Epithelial cell of prostate (primary cell): ENCODE measurements at places on chromosomes 1 and 21.

GRCh38 chr21:42002421-42002958 lies 7.7 kb downstream of the ZBTB21 start:
- DNase-seq, result peak; percentile 31

DNA sequence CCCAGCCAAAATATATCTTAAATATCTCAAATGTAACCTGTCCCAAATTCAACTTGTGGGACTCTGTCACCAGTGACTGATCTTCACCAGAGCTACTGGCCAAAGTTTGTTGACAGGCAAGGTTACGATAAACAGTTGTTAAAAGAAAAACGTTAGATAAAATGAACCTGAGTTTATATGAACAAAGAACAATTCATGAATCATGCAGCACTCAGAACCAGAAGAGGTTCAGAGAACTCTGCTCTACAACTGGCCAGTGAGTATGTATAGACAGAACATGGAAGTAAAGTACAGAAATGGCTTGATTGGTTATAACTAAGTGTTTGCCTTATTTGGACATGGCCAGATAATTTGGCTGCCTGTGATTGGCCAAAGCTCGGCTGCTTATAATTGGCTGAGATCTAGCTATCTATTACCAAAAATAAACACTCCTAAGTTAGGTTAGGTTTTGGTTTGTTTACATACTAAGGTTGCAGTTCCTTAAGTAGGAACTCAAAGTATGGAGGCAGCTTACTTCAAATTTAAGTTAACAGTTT lies 25.5 kb downstream of the BTBD8 start:
- no peak for DNase-seq

DNA sequence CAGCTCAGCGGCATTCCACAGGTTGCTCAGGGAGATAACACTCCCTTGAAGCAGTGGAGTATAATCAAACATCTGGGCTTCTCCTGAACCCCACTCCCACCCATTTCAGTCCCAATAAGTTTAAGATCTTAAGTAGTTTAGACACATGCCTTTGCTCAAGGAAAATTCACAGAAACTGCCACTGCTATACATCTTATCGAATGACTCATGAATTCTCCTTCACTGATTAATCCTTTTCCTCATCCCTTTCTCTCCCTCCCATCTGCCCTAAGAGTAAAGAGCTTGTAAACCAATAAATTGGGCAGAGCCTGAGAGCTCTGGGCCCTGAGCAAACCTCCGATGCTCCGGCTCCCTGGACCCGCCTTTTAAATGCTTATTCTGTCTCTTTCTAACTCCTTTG lies 10.2 kb downstream of the VN1R5 start:
- DNase-seq, result peak; percentile 5

GRCh38 chr21:18089786-18090185 lies 154.8 kb upstream of the CHODL start:
- no peak for DNase-seq

DNA sequence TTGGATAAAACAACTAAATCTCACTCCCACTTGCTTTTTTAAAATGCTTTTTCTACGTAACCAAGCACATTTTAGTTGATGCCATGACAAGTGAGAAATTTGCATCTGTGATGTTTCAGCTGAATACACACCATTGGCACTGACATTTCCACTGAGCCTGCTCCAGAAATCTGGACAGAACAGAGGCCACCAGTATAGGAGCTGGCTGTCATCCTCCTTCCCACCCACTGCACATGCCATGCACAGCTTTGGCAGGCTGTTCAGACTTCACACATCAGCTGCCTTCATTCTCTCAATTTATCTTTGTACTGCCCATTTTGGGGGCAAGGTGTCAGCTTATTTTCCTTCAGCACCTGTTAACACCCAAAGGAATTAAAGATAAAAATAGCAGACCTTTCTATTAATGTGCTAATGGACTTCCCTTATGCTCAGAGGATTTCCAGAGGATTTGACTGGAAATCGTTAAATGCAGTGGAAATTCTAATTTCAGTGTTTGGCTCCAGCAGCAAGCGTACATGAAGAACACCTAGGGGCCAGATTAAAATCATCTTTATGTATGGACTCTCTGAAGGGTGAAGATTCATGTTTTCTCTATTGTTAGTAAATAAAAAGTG lies 12.9 kb upstream of the PODN start:
- no peak for DNase-seq

DNA sequence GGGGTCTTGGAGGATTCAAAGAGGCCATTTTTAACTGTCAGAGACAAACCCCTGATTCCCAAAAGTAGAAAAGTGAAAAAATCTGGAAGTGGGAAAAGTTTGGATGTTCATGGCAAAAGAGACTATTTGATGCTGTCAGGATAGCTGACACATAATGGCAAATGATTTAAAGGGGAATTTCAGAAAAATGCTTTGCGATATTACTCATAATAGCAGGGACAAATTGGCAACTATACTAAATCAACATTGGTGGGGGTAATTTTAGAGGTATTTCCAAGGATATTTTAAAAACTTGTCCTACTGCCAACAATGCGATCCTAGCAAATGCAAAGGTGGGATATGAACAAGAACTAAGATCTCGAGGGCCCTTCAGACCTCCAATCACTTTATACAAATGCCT lies 5.3 kb upstream of the GSTM4 start:
- no peak for DNase-seq

- DNase-seq, result peak; percentile 68
These were observed 66.2 kb downstream of the RGL1 start for GRCh38 chr1:183871142-183871541.

GRCh38 chr1:200334661-200335256 lies 75.1 kb downstream of the ZNF281 start:
- DNase-seq, result no peak

DNA sequence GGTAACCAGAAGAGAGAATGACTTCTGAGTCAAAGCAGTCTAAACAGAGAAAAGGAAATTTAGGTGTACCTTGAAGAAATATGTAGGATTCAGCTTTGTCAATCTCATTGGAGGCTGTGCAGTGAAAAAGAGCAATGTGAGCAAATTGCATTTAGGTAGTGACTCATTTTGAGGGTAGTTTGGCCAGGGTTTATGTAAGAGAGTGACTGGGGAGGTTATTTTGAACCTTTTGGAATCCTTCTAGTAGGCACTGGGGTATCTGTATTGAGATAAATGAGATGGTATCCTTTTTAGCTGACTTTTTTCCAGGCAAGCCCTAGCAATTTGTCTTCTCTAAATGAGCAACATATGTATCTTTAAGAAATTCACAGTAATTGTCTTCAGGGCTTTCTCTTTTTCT lies 95.9 kb downstream of the DISP1 start:
- no peak for DNase-seq

DNA sequence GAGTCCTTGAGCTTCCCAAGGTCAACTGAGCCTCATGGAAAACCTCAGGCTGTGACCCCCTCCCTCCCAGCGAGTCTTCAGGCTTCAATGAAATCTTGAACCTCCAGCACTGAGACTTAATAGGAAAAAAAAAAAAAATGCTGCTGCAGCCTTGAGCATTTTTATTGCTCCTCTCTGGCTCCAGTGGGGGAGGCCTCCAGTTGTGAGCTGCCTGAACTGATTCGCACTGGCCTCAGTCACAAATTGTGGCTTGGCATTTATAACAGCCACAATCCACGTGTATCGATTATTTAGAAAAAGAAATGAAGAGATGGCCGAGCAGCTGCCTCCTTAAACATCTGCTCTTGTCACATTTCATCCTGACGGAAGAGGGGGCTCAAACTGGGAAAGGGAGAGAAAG lies 173.0 kb downstream of the PRDM2 start:
- no peak for DNase-seq

- DNase-seq, result no peak
These were observed 59.3 kb upstream of the PTGS2 start for GRCh38 chr1:186739515-186739914.

DNA sequence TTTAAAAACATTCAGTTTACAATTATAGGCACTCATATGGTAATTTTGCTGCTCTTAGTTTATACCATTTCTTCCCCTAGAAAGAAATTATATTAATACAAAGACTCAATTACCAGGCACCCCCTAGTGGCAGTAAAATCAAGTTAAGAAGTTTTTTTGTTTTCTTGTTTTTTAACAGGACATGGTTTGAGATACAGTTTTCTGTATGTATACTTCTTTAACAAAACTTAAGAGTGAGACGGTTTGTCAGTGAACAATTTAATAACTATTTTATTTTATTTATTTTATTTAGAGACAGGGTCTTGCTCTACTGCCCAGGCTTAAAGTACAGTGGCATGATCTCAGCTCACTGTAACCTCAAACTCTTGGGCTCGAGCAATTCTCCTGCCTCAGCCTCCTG lies 224.6 kb downstream of the FAF1 start:
- DNase-seq, result no peak

DNA sequence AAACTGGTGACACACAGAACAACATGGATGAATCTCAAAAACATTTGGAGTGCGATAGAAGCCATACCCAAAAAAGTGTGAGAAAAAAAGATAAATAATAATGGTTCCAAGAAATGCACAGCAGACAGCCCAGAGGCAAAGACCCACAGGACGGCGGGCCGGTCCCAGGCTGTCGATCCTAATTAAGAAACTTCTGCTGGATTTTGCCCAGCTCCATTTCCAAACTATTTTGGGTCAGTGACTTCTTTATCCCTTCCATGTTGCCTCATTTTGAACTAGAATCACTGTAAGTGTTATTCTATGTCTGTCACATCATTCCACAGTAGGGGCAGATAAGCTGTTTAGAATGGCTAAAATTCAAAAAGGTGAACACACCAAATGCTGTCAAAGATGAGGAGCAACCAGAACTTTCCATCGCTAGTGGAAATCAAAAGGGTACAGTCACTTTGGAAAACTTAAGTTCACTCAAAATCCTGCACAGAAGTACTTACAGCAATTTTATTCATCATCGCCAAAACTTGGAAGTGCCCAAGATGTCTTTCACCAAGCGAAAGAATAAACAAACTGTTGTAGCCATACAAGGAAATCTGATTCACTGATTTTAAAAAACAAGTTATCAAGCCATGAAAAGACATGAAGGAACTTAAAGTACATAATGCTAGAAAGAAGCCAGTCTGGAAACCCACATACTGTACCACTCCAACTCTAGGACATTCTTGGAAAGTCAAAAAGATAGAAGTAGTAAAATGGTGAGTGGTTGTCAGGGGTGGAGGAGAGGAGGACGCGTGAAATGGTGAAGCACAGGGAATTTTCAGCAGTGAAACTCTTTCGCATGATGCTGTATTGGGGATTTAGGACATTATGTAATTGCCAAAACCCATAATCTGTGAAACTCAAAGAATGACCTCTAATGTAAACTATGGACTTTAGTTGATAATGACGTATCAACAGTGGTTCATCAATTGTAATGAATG lies 7.5 kb downstream of the NBPF1 start:
- no peak for DNase-seq

DNA sequence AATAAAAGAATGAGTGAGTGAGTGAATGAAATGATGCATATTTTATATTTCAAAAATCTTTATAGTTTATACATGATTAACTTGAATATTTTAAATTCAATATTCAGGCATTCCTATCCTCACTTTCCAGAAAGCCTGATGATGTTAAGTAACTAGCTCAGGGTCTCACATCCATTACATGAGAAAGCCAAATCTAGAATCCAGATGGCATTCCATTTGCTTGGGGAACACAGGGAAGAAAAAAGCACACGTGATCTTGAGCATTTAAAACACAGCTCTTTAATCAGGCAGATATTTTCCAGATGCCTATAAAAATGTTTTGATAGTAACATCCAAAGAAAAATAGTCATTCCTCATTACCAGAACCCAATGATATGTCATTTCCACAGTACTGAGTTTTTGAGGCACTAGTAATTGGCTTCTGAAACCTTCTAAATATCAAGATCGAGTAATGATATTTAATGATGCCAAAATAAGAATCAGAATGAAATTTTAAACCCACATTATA lies 291.9 kb downstream of the DSCAM start:
- no peak for DNase-seq

GRCh38 chr21:32800056-32800455 lies 28.5 kb upstream of the PAXBP1 start:
- DNase-seq, result no peak

DNA sequence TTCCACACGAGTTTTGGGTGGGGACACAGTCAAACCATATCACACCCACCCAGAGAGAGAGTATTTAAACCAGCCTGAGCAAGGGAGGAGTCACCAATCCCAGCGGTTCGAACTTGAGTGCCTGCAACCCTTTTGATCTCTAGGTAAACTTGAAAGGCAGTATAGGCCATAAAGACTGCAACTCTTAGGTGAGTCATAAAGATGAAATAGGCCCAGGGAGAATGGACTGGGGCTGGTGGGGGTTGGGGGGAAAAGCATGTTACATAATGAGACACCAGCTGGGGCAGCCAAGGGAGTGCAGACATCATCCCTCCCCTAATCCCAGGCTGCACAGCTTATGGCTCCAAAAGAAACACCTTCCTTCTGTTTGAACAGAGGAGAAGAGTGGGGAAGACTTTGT lies 99.8 kb upstream of the LHX8 start:
- no peak for DNase-seq

DNA sequence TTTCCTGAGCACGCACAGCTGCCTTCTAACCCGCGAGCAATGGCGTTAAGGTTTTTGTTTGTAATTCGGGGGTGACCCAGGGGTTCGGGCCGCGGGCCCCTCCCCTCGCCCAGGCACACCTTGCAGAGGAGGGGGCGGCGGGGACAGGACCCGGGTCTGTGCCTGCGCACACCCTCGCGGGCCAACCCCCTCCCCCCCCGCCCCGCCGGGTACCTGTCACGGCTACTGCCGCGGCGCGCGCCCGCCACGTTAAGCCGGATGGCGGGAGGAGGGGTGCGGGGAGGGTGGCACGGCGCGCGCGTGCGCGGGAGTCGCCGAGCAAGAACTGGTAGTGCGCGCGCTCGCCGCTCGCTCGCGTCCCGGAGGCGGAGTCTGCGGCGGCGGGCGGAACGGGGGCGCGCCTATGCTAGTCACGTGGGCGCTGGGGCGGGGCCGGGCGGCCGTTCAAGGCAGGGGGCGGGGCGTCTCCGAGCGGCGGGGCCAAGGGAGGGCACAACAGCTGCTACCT lies at the start of gene TPTE:
Gene TPTE (plus strand): TSS at position 493 of the 508 bp plus-strand sequence. CDS start 17,141 bp downstream, outside the sequence.
- no peak for DNase-seq

- peak; percentile 18 for DNase-seq
These were observed 4.6 kb downstream of the GPSM2 start for GRCh38 chr1:108881369-108881768.

DNA sequence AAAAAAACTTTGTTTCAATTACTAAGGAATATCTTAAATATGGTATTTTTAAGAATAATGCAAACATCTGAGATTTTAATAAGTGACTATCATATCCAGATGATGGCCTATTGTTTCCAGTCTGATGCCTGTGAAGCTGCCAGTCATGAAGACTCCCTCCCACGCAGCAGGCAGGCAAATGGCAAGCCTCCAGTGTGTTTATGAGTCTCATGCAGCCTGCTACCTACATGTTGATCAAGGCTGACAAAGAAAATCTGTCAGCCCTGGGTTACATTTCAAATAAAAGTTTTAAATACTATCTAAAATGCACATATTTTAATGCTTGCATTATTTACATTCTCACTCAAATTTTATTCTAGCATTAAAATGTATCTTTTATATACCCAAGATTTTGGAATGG lies 137.6 kb upstream of the RNPC3 start:
- no peak for DNase-seq

GRCh38 chr1:40431385-40431784 lies 18.9 kb upstream of the ZFP69B start:
- DNase-seq, result no peak

- DNase-seq, result no peak
These were observed 599 bp upstream of the TMEM240 start for GRCh38 chr1:1540818-1541628.
